ENCODE measurements at places on chromosomes 3 and 15. TPM values are rescaled to one million over a fixed set of nuclear protein-coding genes. Genes with fewer than 3 reads are reported as not detected.

DNA sequence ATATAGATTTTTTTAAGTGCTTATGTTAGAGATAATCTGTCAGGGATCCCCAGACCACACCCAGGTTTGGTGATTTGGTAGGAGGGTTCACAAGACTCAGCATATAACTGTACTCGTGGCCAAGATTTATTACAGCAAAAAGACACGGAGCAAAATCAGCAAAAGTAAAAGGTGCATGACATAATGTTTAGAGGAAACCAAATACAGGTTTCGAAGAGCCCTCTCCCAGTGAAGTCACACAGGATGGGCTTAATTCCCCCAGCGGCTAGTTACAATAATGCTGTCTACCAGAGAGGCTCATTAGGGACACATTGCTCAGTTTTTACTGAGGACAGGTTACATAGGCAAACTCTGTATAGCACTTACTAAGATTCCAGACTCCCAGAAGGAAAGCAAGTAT lies 36.5 kb downstream of the MYO5A start:
- DNase-seq: no peak

DNA sequence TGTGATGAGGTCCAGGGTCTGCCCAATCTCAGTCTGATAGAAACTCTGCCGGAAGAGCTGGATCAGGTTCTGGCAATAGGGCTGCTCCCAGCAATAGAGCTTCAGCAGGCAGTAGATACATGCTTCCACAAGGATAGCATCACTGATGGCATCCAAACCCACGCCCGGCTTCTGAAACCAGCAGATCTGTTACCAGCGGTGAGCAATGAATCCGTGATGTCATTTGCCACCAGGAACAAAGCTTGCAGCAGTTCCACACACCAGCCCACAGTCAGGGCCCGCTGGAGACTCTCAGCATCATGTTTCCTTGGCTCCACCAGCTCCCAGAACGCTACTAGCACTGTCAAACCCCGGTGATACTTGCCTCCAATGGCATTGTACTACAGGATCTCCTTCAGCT lies 19.3 kb upstream of the TTBK2 start:
- no peak for DNase-seq

The ZNF385D gene
- not detected for total RNA-seq

DNA sequence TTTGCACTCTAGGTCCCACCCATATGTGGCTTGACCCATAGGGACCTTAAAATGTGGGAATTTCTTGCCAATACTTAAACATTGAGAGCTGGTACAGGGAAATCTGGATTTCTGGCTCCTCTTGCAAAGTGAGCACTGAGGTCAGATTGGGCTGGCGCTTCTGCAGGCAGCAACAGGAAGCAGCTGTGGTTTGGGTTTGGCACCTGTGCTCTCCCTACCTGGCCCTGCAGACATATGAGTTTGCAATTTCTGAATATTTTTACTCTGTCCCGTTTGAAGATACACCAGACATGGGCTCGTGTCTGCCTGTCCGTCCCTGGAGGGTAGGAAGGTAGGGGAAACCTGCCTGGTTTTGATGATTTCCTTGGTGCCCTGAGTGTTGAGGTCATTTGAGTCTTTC lies 74.8 kb upstream of the SEC13 start:
- DNase-seq: no peak

The PLD1 gene
- 19.0 TPM for total RNA-seq
